Naive thymus-derived CD8-positive, alpha-beta T cell (primary cell): ENCODE measurements at places on chromosomes 1 and 21.

- H3K4me1 ChIP-seq: no peaks in the 10 kb centered on the region
- no peak overlapping the region for H3K4me3 ChIP-seq
- H3K27ac ChIP-seq: no peak overlapping the region
- no peak for DNase-seq
- H3K36me3 ChIP-seq: no peaks in the 10 kb centered on the region
Measured at GRCh38 chr1:44035726-44036408, 4.6 kb upstream of the SLC6A9 start.

- H3K4me1 ChIP-seq: peaks cover 13% of the 10 kb centered on the region
- no peaks in the 10 kb centered on the region for H3K36me3 ChIP-seq
- H3K27me3 ChIP-seq: no peaks in the 10 kb centered on the region
- peak overlapping the region; percentile 22 for H3K27ac ChIP-seq
- DNase-seq: no peak
Measured at GRCh38 chr1:41245659-41246058, 3.6 kb upstream of the SCMH1 start.

- no peak overlapping the region for H3K4me3 ChIP-seq
- peaks cover 8% of the 10 kb centered on the region for H3K4me1 ChIP-seq
- H3K36me3 ChIP-seq: peaks cover 53% of the 10 kb centered on the region
- DNase-seq: no peak
- H3K27me3 ChIP-seq: no peaks in the 10 kb centered on the region
Measured at GRCh38 chr1:10599194-10599861, 124.6 kb downstream of the PEX14 start.

DNA sequence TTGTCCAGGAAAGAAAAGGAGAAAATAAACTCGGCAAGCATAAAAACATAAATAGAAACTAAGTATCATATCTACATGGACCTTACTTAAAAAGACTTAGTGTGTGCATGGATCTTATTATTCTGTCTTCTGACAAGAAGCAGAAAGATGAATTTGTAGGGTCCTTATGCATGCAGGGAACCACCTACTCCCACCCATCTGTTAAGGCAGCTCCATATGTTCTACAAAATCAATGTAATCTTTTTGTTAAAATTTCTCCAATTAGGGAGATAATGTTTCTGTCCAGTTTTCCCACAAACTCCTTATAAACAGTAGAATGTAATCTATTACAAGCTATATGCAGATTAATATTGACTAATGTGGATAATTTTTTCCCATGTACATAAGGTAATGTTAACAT is 13.9 kb upstream of the PTPN14 start:
- H3K27me3 ChIP-seq: peaks cover 20% of the 10 kb centered on the region
- H3K4me3 ChIP-seq: no peak overlapping the region
- no peaks in the 10 kb centered on the region for H3K36me3 ChIP-seq
- DNase-seq: no peak

DNA sequence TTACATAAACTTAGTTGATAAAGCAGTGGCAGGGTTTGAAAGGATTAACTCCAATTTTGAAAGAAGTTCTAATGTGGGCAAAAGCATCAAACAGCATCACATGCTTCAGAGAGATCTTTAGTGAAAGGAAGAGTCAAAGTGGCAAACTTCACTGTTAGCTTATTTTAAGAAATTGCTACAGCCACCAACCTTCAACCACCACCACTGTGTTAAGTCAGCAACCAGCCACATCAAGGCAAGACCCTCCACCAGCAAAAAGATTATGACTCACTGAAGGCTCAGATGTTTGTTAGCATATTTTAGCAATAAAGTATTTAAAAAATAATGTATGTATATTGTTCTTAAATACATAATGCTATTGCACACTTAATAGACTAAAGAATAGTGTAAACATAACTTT is 21.3 kb upstream of the MAGI3 start:
- no peaks in the 10 kb centered on the region for H3K36me3 ChIP-seq
- H3K4me3 ChIP-seq: no peak overlapping the region
- DNase-seq: peak; percentile 4

DNA sequence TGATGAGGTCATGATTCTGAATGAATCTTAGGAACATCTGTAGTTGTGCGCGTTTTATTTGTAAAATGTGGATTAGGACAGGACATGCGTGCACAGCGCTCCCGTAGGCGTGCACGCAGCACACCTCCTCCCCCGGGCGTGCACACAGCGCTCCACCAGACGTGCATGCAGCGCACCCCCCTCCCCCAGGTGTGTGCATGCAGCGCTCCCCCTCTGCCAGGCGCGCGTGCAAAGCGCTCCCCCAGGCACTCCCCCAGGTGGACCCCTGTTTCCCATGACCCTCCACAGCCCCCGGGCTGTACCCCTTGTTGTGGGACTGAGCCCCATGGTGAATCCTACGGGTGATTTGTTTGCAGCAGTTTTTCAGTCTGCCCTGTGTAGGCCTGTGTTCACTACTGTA is 61.6 kb downstream of the S100B start:
- no peaks in the 10 kb centered on the region for H3K27me3 ChIP-seq
- H3K4me1 ChIP-seq: peaks cover 25% of the 10 kb centered on the region
- DNase-seq: no peak
- H3K27ac ChIP-seq: peak overlapping the region; percentile 96

- DNase-seq: peak; percentile 36
- peak overlapping the region; percentile 89 for H3K27ac ChIP-seq
- H3K36me3 ChIP-seq: no peaks in the 10 kb centered on the region
- peaks cover 36% of the 10 kb centered on the region for H3K4me1 ChIP-seq
- H3K4me3 ChIP-seq: peak overlapping the region; percentile 78
Measured at GRCh38 chr1:5667513-5668325, 324.5 kb downstream of the NPHP4 start.

DNA sequence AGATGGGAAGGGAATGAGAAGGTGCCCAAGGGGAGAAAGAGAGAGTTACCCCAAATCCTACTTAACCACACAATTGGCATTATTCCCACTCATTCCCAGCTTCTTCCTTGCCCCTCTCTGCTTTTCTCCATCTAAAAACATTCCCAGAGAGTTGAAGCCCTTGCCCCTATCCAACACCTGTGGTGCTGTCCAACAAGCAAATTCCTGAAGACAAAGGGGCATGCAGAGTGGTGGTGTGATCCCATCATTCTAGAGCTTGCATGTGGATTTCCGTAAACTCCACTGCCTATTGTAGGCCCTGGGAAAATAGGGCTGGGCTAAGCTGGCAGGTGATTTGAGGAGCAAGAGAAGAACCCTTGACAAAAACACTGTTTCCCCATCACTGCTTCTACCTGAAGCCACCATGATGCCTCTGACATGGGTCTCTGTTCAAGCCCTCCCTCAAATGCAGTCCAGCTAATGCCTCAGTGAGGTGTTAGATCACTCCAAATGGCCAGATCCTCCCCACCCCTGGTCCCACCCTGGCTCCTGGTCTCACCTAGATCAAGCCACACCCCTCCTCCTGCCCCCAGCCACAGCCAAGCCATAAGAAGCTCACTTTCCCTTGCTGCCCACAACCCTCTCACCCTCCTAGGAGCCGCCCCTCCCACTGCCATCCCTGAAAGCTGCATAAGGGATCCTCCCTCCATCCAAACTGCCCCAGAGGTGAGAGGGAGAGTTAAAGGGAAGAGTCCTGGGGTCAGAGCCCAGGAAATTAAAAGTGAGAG is 29.5 kb downstream of the SYT2 start:
- no peak overlapping the region for H3K4me3 ChIP-seq
- no peak overlapping the region for H3K27ac ChIP-seq
- H3K36me3 ChIP-seq: peaks cover 25% of the 10 kb centered on the region
- peaks cover 30% of the 10 kb centered on the region for H3K27me3 ChIP-seq
- H3K4me1 ChIP-seq: no peaks in the 10 kb centered on the region

GRCh38 chr1:6726253-6726652 is 24.6 kb upstream of the DNAJC11 start:
- H3K4me3 ChIP-seq: no peak overlapping the region
- H3K27me3 ChIP-seq: peaks cover 3% of the 10 kb centered on the region
- no peaks in the 10 kb centered on the region for H3K36me3 ChIP-seq
- DNase-seq: no peak
